IMR-90 (cell line): ENCODE measurements at places on chromosomes 13 and 19.
A peak's percentile ranks its signal among the peaks of the same experiment; 100 is the strongest.

- peak; percentile 89 for DNase-seq
Measured at GRCh38 chr19:57240311-57241090, at the start of gene ZNF805. Gene ZNF805 (plus strand): TSS chr19:57240632. CDS start chr19:57240892, 260 bp downstream.

GRCh38 chr13:113952151-113952982 lies 21.5 kb downstream of the C13orf46 start:
- DNase-seq, result no peak

DNA sequence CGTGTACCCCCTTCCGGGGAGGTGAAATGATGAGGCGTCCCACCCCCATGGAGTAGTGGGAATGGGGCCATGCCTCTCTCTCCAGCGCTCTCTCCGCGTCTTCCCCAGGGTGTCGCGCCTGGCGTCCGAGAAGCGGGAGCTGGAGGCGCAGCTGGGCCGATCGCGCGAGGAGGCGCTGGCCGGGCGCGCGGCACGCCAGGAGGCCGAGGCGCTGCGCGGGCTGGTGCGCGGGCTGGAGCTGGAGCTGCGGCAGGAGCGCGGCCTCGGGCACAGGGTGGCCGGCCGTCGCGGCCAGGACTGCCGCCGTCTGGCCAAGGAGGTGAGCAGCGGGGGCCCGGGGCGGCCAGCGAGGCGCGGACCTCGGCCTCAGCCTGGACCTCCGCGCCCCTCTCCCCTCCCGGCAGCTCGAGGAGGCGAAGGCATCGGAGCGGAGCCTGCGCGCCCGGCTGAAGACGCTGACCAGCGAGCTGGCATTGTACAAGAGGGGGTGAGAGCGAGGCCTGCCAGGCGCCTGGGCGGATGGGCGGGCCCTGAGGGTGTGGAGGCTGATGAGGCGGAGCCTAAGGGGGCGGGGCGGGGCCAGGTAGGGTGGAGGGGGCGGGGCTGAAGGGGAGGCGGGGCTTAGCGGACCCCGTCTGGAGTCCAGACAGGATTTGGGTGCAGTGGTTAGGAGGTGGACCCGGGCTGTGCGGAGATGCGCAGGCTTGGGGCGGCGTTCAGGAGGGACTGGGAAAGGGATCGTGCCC lies 7.7 kb downstream of the PGLYRP1 start:
- DNase-seq, result no peak

GRCh38 chr19:38679839-38680238 lies 32.4 kb downstream of the ACTN4 start:
- DNase-seq, result peak; percentile 63
